ENCODE measurements at places on chromosomes 7 and 10. TPM values are rescaled to one million over a fixed set of nuclear protein-coding genes. Genes with fewer than 3 reads are reported as not detected.

- H3K4me3 ChIP-seq: no peak overlapping the region
- peaks cover under 1% of the 10 kb centered on the region for H3K36me3 ChIP-seq
- H3K27ac ChIP-seq: no peak overlapping the region
- no peak for DNase-seq
Measured at GRCh38 chr7:962401-963081, 8.1 kb upstream of the ADAP1 start.

The SLC13A1 gene
- total RNA-seq: not detected

GRCh38 chr7:20280475-20281351, 50.0 kb upstream of the ITGB8 start:
- no peaks in the 10 kb centered on the region for H3K27me3 ChIP-seq
- no peak overlapping the region for H3K27ac ChIP-seq
- no peaks in the 10 kb centered on the region for H3K36me3 ChIP-seq
- DNase-seq: no peak
- H3K4me3 ChIP-seq: no peak overlapping the region

- no peak overlapping the region for H3K4me3 ChIP-seq
- DNase-seq: no peak
Measured at GRCh38 chr7:7976677-7977076, 8.1 kb downstream of the GLCCI1 start.

DNA sequence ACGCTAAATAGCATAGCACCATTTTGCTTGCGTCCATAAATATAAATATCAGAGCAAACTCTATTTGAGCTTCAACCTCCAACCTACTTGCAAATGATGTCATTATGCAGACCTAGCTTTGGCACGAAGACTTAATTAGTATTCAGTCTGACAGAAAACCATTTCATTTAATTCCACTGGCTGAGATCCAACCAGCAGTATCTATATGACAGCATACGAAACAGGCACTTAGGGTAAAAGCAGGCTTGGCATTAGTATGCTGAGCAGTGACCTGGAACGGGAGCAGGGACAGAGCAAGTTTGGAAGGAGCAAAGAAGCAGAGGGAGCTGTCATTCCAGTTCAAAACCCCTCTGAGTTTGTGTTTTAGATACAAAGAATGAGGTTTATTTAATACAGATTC, 312.5 kb upstream of the CHRM2 start:
- no peak overlapping the region for H3K27ac ChIP-seq
- no peak overlapping the region for H3K4me3 ChIP-seq

The CPVL gene
- 3.1 TPM for total RNA-seq

DNA sequence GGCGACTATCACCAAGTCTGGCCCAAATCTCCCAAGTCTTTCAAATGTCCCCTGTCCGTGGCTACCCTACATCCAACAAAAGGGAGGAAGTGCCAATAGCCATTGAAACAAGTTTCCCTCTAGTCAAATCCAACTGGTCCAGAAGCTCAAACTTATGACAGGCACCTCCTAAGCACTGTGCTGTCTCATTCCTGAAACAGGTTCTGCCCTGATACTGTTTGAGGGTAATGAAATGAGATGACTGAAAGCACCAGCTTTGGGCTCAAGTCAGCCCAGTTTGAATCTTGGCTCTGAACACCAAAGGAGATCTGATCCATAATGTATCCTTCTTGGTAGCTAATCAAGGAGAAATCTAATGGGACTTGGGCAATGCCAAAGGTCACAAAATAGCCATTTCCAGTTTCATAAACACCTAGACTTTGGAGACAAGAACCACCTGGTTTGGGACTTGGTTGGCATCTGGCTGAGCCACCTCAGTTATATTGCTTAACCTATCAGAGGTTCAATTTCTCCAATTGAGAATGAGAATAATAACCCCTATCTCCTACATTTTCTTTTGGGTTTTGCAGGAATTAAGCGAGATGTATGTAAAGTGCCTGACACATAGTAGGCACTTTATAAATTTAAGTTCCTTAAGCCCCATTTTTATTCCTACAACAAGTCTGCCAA, 34.7 kb upstream of the ARID5B start:
- no peaks in the 10 kb centered on the region for H3K36me3 ChIP-seq
- H3K4me3 ChIP-seq: peak overlapping the region; percentile 44
- peaks cover 4% of the 10 kb centered on the region for H3K4me1 ChIP-seq
- H3K27ac ChIP-seq: peak overlapping the region; percentile 54

DNA sequence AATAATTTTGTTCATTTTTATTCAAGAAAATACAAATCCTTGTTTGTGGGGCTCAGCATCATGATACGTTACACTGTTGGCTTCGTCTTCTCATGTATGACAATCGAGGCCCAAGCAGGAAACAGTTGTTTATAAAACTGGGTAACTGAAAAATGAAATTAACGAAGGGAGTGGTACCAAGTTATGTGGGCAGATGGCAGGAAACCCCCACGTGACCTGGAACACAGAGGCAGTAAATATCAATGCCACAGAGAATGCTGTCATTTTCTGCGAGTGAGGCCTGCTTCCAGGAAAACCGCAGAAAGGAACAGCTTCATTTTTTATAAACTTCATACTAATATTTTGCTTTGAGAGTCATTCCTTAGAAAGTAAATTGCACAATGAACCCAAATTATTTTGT, 201.0 kb upstream of the ADARB2 start:
- H3K27me3 ChIP-seq: no peaks in the 10 kb centered on the region
- H3K4me3 ChIP-seq: no peak overlapping the region
- no peak overlapping the region for H3K27ac ChIP-seq
- H3K36me3 ChIP-seq: no peaks in the 10 kb centered on the region
- DNase-seq: no peak
- no peaks in the 10 kb centered on the region for H3K4me1 ChIP-seq

DNA sequence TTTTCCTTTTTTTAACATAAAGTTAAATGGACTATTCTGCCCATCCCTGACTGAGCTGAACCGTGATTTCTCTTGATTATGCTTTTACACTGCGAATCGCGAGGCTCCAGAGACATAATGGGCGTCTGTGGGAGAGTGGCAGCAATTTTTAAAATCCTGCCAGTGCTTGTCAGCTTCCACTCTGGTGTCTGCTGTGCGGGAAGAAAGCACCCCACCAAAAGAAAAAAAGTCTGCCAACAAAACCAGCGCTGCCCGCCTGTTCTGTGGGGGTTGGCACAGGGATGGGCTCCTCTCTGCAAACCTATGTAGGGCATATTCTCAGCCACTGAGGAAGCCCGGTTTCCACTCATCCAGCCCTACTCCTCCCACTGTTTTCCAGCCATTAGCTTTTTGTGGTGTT, 592.3 kb upstream of the GALNT17 start:
- H3K4me1 ChIP-seq: no peaks in the 10 kb centered on the region
- no peak overlapping the region for H3K27ac ChIP-seq
- no peak for DNase-seq
- H3K4me3 ChIP-seq: no peak overlapping the region
- H3K27me3 ChIP-seq: no peaks in the 10 kb centered on the region

The SOSTDC1 gene
- 2.1 TPM for total RNA-seq

- no peaks in the 10 kb centered on the region for H3K36me3 ChIP-seq
- H3K27me3 ChIP-seq: no peaks in the 10 kb centered on the region
Measured at GRCh38 chr7:30321089-30321881, 36.9 kb downstream of the ZNRF2 start.

GRCh38 chr7:105198223-105198622, 184.2 kb downstream of the KMT2E start:
- DNase-seq: no peak
- H3K36me3 ChIP-seq: peaks cover 5% of the 10 kb centered on the region
- no peak overlapping the region for H3K27ac ChIP-seq
- H3K4me3 ChIP-seq: no peak overlapping the region
- peaks cover 36% of the 10 kb centered on the region for H3K4me1 ChIP-seq

GRCh38 chr7:148720472-148720871, 21.8 kb downstream of the CUL1 start:
- H3K27ac ChIP-seq: no peak overlapping the region
- no peaks in the 10 kb centered on the region for H3K36me3 ChIP-seq

GRCh38 chr7:100878685-100879084, 3.8 kb downstream of the SRRT start:
- no peak for DNase-seq
- H3K27ac ChIP-seq: no peak overlapping the region
- H3K36me3 ChIP-seq: peaks cover 25% of the 10 kb centered on the region
- no peaks in the 10 kb centered on the region for H3K27me3 ChIP-seq
- H3K4me3 ChIP-seq: no peak overlapping the region

DNA sequence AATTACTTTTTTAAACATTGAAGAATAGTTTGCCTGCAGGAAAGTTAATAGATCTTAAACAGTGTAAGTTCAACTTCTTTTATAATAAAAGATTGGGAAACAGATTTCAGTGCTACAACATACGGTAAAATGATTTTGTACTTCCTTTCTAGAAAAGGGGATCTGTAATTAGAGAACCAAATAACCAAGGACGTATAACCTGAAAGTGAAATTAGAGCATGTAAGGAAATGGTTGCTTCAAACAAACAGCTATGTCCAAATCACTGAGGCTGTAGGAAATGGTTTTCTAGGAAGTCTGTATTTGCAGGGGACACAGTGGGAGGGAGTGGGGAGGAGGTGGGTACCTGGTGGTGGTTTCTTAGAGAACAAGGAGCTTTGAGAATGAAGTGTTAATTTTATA, 57.9 kb upstream of the EXOC6 start:
- no peaks in the 10 kb centered on the region for H3K36me3 ChIP-seq
- no peak for DNase-seq
- H3K27ac ChIP-seq: peak overlapping the region; percentile 19
- no peak overlapping the region for H3K4me3 ChIP-seq

GRCh38 chr10:110067960-110068770, 60.4 kb downstream of the ADD3 start:
- H3K36me3 ChIP-seq: no peaks in the 10 kb centered on the region
- H3K27me3 ChIP-seq: no peaks in the 10 kb centered on the region
- no peak for DNase-seq

The PLAC9 gene
- total RNA-seq: 166 TPM

The ABCA13 gene
- 4.6 TPM for total RNA-seq

The TUBAL3 gene
- total RNA-seq: not detected

The PTN gene
- 10.0 TPM for total RNA-seq

- H3K4me3 ChIP-seq: peak overlapping the region; percentile 100
- peaks cover 9% of the 10 kb centered on the region for H3K4me1 ChIP-seq
- no peaks in the 10 kb centered on the region for H3K27me3 ChIP-seq
Measured at GRCh38 chr7:66207540-66207939, 2.4 kb downstream of the TPST1 start.

The PRRT4 gene
- 4.4 TPM for total RNA-seq

DNA sequence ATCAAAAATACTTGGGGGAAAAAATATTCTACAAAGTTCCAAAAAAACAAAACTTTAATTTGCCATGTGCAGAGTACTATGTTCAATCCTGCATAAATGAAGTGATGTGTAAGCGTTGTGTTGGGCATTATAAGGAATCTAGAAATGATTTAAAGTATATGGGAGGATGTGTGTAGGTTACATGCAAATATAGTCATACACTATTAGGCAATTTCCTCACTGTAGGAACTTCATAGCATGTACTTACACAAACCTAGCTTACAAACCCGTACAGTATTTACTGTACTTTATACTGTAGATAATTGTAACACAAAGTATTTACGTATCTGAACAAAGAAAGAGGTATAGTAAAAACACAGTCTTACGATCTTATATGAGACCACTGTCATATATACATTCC, 72.3 kb downstream of the NRBF2 start:
- H3K27ac ChIP-seq: no peak overlapping the region
- no peak for DNase-seq
- peaks cover 6% of the 10 kb centered on the region for H3K36me3 ChIP-seq
- H3K27me3 ChIP-seq: no peaks in the 10 kb centered on the region
- no peak overlapping the region for H3K4me3 ChIP-seq
- peaks cover 27% of the 10 kb centered on the region for H3K4me1 ChIP-seq

DNA sequence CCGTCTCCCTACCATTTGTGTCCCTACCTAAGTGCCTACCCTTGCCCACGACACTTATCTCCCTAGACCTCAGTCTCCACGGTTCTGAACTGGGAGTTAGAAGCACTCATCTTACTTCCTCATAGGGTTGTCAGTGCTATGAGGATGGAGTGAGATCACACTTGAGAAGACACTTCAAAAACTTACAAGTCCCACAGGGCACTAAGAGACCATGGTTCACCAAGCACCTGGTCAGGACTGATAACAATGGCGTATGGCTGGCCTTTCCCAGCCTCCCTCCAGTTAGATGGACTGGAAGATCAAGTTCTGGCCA, 43.2 kb downstream of the KCNMA1 start:
- no peak overlapping the region for H3K27ac ChIP-seq
- no peaks in the 10 kb centered on the region for H3K27me3 ChIP-seq
- DNase-seq: no peak
- no peaks in the 10 kb centered on the region for H3K4me1 ChIP-seq
- H3K4me3 ChIP-seq: no peak overlapping the region
- H3K36me3 ChIP-seq: no peaks in the 10 kb centered on the region

DNA sequence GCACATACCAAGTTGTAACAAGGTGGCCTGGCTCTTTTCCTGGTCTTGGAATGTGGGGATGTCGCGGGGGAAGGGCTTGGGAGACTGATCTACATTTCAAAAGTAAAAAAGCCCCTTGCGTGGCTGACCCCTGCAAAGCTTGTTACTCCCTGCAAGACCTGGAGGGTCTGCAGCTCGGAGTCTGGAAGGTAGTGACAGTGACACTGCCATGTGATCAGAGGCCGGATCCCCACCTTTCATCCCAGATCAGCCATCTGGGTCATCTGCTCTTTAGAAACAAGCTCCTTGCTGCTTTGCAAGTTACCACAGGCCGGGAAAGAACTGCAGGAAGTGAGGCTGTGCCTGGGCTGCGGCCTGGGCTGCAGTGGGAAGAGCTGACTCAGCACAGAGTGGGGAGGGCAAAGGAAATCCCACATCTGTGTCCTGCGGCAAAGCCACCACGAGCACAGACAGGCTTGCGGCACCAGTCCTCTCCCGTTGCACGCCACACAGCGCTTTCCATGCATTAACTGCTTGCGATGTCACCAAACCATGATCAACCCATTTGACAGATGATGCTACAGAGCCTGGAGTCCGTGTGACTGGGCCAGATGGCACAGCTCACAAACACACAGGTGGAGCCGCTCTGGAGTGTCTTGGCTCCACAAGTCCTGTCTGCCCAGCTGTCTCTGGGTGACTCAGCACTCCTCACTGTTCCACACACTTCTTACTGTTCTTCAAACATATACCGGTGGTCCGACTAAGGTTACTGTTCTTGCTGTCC, 97.7 kb downstream of the SH3PXD2A start:
- peak; percentile 27 for DNase-seq
- peaks cover 39% of the 10 kb centered on the region for H3K4me1 ChIP-seq
- peak overlapping the region; percentile 86 for H3K27ac ChIP-seq

GRCh38 chr10:1696106-1696505, 41.2 kb downstream of the ADARB2 start:
- no peak for DNase-seq
- H3K4me1 ChIP-seq: no peaks in the 10 kb centered on the region
- no peak overlapping the region for H3K27ac ChIP-seq
- H3K4me3 ChIP-seq: no peak overlapping the region
- H3K27me3 ChIP-seq: no peaks in the 10 kb centered on the region

GRCh38 chr10:16942381-16943078, 125.3 kb upstream of the RSU1 start:
- H3K4me1 ChIP-seq: no peaks in the 10 kb centered on the region
- H3K36me3 ChIP-seq: no peaks in the 10 kb centered on the region
- no peak overlapping the region for H3K4me3 ChIP-seq
- no peak for DNase-seq
- peak overlapping the region; percentile 55 for H3K27ac ChIP-seq

- H3K27me3 ChIP-seq: no peaks in the 10 kb centered on the region
- H3K27ac ChIP-seq: no peak overlapping the region
- H3K4me1 ChIP-seq: no peaks in the 10 kb centered on the region
- DNase-seq: no peak
- H3K4me3 ChIP-seq: no peak overlapping the region
- no peaks in the 10 kb centered on the region for H3K36me3 ChIP-seq
Measured at GRCh38 chr7:77820967-77821366, 22.4 kb downstream of the PHTF2 start.
